Activated T-helper 2 cell treated with anti-CD3 and anti-CD28 coated beads, Interferon-gamma antibody, Interleukin-2, Interleukin-4, amounts not matched to agents 10 μg/mL and 5 μg/mL and 100 μg/mL, durations not matched to agents 14 hours and 24 hours and 36 hours (primary cell): ENCODE measurements at places on chromosomes 11 and 22.

DNA sequence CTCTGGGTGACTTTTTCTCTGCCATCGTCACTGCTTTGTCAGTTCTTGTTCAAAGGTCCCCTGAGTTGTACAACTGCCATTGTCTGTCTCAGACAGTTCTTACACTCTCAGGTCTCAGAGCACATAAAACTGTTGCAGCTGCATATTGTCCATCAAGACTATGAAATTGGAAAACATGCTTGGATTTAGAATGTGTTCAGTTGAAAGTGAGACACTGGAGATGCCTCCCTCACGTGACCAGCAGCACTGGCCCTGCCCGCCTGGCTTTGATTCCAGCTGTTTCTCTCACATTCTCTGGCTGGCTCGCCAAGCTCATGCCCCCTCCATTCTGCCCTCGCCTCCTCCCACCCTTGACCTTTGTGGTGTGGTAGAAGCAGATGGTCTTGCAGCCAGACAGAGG, 244.2 kb downstream of the NTM start:
- H3K27ac ChIP-seq = no peak overlapping the region
- H3K36me3 ChIP-seq = no peaks in the 10 kb centered on the region
- DNase-seq = no peak
- no peak overlapping the region for H3K4me3 ChIP-seq
- H3K27me3 ChIP-seq = peaks cover 6% of the 10 kb centered on the region
- H3K4me1 ChIP-seq = no peaks in the 10 kb centered on the region

DNA sequence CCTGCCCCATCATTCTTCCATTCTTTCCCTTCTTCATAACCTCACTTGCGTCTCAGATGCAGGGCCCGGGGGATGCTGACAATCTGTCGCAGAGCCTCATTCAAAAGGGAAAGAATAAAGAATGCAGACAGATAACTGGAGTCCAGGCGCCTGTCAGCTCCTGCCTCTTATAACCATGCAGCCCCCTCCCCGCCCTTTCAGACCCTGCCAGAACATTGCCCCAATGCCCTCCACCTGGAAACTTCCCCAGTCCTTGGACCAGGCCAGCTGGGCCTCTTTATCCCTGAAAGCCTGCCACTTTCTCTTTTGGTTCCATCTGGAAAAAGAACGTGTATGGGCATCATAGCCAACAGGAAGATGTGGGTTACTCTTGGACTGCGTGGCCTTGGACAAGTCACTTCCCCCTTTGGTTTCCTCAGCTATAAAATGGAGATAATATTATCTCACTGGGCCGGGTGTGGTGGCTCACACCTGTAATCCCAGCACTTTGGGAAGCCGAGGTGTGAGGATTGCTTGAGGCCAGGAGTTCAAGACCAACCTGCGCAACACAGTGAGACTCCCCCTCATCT, 2.1 kb upstream of the TCF20 start:
- H3K4me1 ChIP-seq = peaks cover 16% of the 10 kb centered on the region
- no peak for DNase-seq
- H3K36me3 ChIP-seq = peaks cover 15% of the 10 kb centered on the region
- no peak overlapping the region for H3K27ac ChIP-seq
- no peaks in the 10 kb centered on the region for H3K27me3 ChIP-seq
- H3K4me3 ChIP-seq = no peak overlapping the region

GRCh38 chr22:45240104-45240809, 437 bp downstream of the KIAA0930 start:
- H3K4me3 ChIP-seq = peak overlapping the region; percentile 90
- no peaks in the 10 kb centered on the region for H3K27me3 ChIP-seq
- peaks cover 12% of the 10 kb centered on the region for H3K4me1 ChIP-seq
- DNase-seq = peak; percentile 22
- H3K36me3 ChIP-seq = no peaks in the 10 kb centered on the region
- peak overlapping the region; percentile 84 for H3K27ac ChIP-seq

GRCh38 chr11:22082178-22082577, 110.7 kb upstream of the ANO5 start:
- H3K36me3 ChIP-seq = no peaks in the 10 kb centered on the region
- H3K27me3 ChIP-seq = no peaks in the 10 kb centered on the region
- H3K4me1 ChIP-seq = no peaks in the 10 kb centered on the region
- DNase-seq = no peak
- no peak overlapping the region for H3K4me3 ChIP-seq

DNA sequence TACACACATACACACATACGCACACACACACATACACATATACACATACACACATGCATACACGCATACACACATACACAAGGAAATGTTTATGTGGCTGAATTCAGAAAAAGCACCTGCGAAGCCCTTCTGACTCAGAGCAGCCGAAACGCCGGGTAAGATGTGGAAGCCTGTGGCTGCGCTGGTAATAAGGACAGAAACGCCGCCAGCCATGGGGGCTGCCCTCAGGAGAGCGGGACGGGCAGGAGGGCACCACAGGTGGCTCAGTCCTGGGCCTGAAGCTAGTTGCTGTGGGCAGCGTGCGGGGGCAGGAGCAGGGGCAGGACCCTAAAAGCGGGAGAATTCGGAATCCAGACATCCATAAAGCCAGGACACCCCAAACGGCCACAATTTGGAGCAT, 378.3 kb downstream of the BRD1 start:
- H3K4me1 ChIP-seq = peaks cover 5% of the 10 kb centered on the region
- H3K4me3 ChIP-seq = no peak overlapping the region
- H3K27ac ChIP-seq = no peak overlapping the region
- no peak for DNase-seq
- no peaks in the 10 kb centered on the region for H3K36me3 ChIP-seq
